MCF 10A (cell line): ENCODE measurements at places on chromosomes 4 and X. TPM values are rescaled to one million over a fixed set of nuclear protein-coding genes. Genes with fewer than 3 reads are reported as not detected.

The TMPRSS11A gene
- total RNA-seq, result not detected in 2 replicates

The MAGED4 gene
- total RNA-seq, result not detected in 2 replicates

The GYPE gene
- not detected in 2 replicates for total RNA-seq

The SOD3 gene
- not detected in 2 replicates for total RNA-seq

The SLC9A7 gene
- 28.3 and 29.3 TPM in 2 replicates for total RNA-seq

The ING2 gene
- total RNA-seq, result 7.1 and 10.5 TPM in 2 replicates

The FHDC1 gene
- total RNA-seq, result 2.0 and 2.7 TPM in 2 replicates

The MSANTD1 gene
- total RNA-seq, result 0.37 and 0.66 TPM in 2 replicates

The SCFD2 gene
- 16.8 and 19.2 TPM in 2 replicates for total RNA-seq

The DCAF12L2 gene
- total RNA-seq, result not detected in 2 replicates

The HS6ST2 gene
- 23.9 and 26.1 TPM in 2 replicates for total RNA-seq

The MRPS18C gene
- 93.0 and 106 TPM in 2 replicates for total RNA-seq

The USP17L26 gene
- total RNA-seq, result not detected in 2 replicates

The DCHS2 gene
- 0.02 and 0.17 TPM in 2 replicates for total RNA-seq

The ERAS gene
- 0.25 TPM in 1 of 2 replicates, not detected in the other for total RNA-seq

The USP53 gene
- total RNA-seq, result 47.4 and 68.0 TPM in 2 replicates

The SYNPO2 gene
- total RNA-seq, result 0.42 and 0.61 TPM in 2 replicates

The RASL11B gene
- 1.7 and 2.6 TPM in 2 replicates for total RNA-seq

The PDCL2 gene
- not detected in 2 replicates for total RNA-seq

The CPE gene
- 8.3 and 9.1 TPM in 2 replicates for total RNA-seq

The FTSJ1 gene
- total RNA-seq, result 92.5 and 107 TPM in 2 replicates

The ADGRL3 gene
- total RNA-seq, result 3.5 and 3.6 TPM in 2 replicates

The CLIC2 gene
- total RNA-seq, result 6.0 and 9.2 TPM in 2 replicates
